ENCODE measurements at places on chromosomes 2 and 18.
A peak's percentile ranks its signal among the peaks of the same experiment; 100 is the strongest.

- DNase-seq: no peak
Measured at GRCh38 chr2:200670313-200670712, 84.5 kb downstream of the AOX1 start.

- DNase-seq: no peak
Measured at GRCh38 chr18:78738076-78738690, 241.4 kb upstream of the SALL3 start.

DNA sequence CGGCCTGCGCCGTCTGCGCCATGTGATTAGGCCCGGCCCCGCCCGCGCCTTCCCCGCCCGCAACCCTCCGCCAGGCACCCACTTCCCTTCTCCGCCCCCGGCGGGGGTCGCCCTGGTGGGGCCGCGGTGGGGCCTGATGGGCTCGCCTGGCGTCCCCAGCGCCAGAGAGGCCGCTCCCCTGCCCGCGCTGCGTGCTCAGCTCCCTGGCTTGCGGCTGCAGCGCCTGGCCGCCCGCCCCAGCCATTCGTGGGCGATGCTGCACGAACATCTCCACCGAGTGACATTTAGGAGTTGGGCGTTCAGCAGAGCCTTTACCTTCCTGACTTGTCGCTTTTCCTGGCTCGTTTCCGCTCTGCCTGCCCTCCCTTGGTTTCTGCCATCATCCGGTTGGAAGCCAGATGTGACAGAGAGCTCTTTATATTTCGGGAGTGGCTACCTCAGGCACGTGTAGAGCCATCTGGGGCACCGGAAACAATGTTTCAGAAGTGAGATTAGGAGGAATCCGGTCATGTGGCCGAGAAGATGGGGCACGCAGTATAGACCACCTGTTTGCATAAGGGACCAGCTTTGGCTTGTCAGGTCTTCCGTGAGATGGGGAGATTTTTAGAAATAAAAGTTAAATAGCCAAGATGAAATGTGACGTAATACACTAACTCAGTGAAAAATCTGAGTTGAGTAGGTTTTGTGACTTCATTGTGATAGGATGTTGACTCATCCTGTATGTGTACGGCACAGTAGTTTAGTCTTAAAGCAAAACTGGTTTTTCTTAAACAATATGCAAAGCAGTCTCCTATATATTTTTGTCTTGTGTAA lies 1.2 kb downstream of the GLS start:
- DNase-seq: peak; percentile 95

DNA sequence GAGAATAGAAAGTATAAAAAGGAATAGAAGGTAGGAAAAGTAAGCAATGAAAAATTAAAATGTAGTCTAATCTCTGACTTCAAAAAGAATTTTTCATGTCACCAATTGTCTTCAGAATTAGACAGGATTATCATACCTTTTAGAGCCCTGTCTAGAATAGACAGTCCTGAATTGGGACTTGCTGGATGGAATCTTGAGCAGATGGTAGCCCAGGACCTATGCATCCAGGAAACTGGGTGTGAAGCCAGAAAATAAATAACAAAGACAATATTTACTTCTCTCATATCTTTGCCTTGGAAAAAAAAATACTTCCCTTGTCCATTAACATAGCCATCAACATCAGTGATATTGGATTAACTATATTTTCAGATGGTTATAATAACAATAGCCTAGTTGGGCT lies 97.8 kb upstream of the UNC80 start:
- no peak for DNase-seq

GRCh38 chr2:57461624-57462023 lies 585.0 kb upstream of the VRK2 start:
- no peak for DNase-seq

- DNase-seq: no peak
Measured at GRCh38 chr2:84902526-84902925, 2.9 kb upstream of the TMSB10 start.

DNA sequence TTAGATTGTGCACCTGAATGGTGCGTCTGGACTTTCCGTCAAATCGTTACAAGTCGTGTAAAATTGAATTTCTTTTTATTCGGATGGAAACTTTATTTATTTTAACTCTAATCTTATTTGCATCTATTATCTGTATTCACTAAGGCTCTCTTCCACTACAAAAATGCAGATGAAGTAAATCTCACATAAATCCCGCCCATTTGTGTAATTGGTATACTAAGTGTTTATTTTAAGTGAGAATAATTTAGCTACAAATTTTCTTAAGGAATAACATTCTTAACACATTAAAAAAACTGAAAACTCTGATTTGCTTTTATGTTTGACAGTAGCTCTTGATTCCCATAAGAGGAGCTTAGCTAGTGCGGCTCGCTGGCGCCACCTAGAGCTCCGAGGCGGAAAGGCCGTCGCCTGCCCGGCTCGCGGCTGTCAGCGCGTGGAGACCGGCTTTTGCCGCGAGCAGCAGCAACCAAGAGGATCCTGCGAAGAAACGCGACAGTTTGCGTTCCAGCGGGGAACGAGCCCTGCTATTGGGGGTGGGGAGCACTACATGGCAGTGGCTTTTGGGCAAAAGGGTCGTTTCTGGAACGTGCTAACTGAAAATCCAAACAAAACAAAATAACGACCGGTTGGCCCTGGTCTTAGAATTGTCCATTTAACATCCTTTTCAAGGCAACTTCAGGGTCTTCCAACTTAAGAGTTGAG lies 6.7 kb downstream of the SP9 start:
- peak; percentile 90 for DNase-seq

DNA sequence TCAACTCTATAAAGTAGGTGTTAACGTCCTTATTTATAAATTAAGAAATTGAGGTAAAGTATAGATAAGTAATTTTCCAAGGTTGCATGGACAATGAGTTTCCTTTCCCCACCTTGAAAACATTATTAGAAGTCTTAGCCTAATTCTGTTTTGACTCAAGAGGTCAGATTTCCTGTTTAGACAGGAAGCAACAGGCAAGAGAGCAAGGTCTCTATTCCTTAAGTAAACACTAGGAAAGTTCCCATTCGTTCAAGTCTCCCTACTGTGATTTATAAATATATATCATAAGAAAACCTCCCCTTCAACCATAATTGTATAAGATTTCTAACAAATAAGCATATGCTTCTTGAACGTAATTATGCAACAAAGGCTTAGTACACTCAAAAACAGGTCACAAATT lies 40.3 kb downstream of the CLASP1 start:
- DNase-seq: no peak

GRCh38 chr2:240995041-240996021 lies 3.1 kb upstream of the SNED1 start:
- DNase-seq: no peak

- no peak for DNase-seq
Measured at GRCh38 chr18:73714466-73714865, 433.2 kb downstream of the FBXO15 start.

- DNase-seq: no peak
Measured at GRCh38 chr18:50697509-50697908, 122.3 kb downstream of the MRO start.

DNA sequence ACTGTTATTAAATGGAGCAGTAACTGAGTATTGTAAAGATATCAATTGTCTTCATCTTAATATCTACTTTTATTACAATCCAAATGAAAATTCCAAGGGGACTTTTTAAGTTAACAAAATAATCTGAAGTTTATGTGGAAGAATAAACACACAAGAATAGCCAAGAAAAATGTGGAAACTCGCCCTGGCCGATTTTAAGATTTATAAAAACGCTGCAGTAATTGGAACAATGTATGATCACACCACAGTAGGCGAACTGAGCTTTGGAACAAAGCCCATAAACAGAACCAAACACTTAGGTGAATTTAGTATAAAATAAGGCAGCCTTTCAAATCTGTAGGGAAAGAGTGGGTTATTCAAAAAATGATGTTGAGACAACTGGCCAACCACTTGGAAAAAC lies 96.3 kb downstream of the ANTXR1 start:
- DNase-seq: no peak

DNA sequence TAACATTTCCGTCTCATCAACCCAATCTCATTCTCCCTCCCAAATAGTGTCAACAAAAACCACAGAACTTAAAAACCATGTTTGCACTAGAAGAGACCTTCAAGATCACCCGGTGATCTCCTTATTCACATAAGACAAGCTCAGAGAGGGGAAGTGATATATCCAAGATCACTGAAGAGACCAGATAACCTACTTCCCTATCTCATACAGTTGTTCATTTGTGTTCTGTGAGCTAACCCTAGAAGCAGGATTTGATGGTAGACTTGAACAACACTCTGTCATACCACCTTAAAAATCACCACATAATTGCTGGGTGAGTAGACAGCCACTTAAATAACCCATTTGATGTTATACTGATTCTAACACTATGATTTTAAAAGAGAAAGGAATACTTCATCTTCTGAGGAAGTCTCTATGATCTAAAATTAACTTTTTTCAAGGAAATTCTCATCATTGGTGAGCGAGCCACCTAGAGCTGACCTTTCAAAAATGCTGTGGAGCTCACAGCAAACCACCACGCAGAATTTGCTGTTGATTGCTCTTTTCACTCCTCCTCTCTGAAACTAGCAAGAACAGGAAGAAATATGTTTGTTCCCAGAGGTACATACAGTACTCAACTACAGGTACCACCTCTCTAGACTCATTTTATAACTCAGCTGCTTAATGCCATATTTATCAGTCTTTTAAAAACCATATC lies 15.1 kb downstream of the AAK1 start:
- DNase-seq: peak; percentile 71

Measured in KBM-7 (cell line).